GM19239 (cell line): ENCODE measurements at places on chromosomes 12 and 14.

DNA sequence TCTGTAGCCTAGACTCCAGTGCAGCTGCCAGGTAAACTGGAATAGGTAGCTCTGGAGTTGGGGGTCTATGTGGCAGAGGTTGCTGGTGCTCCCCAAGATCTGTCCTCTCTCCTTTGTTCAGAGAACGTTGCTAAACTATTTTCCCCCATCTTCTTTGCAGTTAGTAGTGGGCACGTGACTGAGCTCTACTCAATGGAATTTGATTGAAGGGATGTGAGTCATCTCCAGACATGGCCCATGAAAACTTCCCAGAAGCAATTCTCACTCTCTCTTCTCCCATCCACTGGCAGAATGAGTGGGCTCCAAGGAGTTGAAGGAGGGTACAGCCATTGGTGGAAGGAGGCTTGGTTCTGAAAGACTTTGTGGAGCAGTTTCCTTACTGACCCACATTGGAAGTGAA, 44.0 kb downstream of the PAH start:
- no peak for DNase-seq

DNA sequence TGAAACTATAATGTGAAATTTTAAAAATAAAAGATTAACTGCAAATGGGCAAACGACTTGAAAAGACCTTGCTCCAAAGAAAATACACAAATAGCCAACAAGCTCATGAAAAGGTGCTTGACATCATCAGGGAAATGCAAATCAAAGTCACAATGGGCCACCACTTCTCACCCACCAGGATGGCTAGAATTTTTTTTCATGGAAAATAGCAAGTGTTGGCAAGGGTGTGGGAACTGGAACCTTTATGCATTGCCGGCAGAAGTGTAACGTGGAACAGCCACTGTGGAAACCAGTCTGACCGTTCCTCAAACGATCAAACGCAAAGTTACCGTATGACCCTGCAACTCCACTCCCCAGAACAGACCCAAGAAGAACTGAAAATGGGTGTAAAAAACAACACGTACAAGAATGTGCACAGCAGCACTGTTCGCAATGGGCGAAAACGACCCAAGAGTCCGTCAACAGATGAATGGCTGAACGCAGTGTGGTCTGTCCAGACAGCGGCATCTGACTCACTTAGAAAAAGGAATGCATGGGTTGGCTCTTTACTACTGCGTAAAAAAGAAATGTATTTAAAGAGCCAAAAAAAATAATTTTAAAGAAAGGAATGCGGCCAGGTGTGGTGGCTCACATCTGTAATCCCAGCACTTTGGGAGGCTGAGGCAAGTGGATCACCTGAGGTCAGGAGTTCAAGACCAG, 40.2 kb downstream of the SCARB1 start:
- DNase-seq: no peak

DNA sequence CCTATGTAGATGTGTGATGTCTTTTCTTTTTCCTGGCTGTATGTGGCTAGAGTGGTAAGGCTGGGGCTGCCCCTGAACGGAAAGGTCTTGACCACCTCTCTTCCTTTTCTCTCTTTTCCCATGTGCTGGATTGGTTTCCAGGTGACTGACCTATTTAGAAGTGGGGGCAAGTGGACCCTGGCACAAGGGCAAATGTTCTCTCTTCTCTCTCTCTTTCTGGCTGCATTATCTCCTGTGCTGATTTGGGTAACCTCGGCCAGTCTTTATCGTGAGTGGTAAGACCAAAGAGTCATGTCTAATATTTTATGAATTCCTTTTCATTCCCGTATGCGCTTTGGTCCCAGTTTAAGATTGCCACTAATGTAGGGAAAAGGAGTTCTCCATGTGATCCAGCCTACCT, 16.2 kb downstream of the ZNF664 start:
- DNase-seq: no peak

DNA sequence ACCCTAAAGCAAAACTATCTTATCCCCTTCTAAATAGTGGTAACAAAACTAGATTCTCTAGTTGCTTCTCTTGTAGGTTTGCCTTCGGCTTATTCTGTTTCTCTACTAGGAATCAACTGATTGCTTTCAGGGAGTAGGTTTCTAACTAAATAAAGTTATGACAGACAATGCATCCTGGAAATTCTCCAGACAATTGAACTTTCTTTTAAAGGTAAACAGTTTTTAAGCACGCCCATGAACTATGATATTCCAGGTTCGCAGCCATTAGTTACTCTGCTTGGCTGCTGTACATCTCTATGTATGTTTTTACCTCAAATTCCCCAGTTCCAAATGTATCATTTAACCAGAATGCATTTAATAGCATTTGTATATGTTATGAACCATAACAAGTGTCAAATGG, 23.9 kb downstream of the EIF2S3B start:
- DNase-seq: no peak

DNA sequence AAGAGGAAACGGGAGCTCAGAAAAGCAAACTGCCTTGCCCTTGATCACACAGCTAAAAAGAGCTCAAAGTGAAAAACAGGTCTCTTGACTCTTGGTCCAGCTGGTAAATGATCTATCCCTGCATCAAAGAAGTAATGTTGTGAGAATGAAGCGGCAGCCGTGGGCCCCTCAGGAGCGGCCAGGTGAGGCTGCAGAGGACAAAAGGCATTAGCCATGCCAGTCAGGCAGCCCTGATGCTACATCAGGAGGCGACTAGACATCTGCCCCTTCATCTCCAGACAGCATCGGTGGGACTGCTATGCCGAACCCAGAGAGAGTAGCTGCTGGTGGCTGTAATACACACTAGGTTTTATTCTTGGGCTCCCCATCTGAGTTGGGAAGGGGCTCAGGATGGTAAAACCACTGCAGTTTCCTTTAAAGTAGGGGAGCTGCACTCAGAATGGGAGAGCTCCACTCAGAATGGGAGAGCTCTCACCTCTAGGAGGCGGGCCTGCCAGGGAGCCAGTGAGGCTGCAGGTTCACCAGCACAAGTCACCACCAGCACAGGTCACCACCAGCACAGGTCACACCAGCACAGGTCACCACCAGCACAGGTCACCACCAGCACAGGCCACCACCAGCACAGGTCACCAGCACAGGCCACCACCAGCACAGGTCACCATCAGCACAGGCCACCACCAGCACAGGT, 120.1 kb downstream of the TSPAN9 start:
- DNase-seq: no peak

DNA sequence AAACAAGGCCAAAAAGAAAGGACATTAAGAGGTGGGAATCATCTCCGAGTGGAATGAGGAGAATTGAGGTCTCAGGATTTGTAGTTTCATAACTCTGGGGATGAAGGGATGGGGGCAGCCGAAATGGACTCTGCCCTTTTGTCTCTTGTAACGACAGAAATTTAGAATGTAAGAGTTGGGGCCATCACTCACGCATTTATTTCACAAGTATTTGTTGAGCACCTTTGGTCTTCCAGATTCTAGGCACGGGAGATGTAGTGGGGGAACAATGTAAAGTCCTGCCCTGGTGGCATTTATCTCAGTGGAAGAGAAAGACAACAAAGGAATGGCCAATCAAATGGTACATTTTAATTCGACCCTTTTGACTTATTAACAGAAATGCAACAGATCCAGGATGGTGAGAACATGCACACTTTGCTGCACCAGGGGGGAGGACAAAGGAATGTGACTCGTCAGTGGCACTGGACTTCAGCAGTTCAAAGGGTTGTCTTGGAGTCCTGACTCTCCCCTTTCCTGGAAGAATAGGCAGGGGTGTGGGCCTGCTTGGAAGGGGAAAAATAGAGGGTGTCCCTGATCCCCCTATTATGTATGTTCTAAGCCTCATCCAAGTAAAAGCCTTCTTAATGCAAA, 102.0 kb downstream of the TMEM30B start:
- no peak for DNase-seq

- no peak for DNase-seq
These were observed 4.5 kb downstream of the SUOX start for GRCh38 chr12:56001487-56002100.

GRCh38 chr12:100138048-100138802, 4.4 kb downstream of the BLTP3B start:
- DNase-seq: no peak

GRCh38 chr12:132132609-132133430, 11.3 kb downstream of the DDX51 start:
- DNase-seq: no peak

DNA sequence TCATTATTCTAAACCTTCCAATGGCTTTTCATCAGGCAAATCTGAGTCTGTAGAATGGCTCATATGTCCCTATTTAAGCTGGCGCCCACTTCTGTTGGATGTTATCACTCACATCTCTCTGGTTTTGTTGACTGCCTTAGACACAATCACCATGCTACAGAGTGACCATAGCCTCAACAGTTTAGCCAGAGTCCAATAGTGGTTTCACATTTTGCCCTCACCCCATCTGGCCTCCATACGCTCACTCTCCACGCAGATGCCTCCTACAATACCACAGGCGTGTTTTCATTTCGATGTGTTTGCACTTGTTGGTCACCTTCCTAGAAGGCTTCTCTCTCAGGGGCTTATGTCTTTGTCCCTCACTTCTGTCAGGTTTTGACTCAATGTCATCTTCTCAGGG, 3.4 kb downstream of the KLRB1 start:
- DNase-seq: no peak

- peak; percentile 73 for DNase-seq
These were observed 42.0 kb upstream of the GPR68 start for GRCh38 chr14:91286530-91286937.

GRCh38 chr12:120194226-120194533, 335 bp downstream of the GCN1 start:
- DNase-seq: no peak

DNA sequence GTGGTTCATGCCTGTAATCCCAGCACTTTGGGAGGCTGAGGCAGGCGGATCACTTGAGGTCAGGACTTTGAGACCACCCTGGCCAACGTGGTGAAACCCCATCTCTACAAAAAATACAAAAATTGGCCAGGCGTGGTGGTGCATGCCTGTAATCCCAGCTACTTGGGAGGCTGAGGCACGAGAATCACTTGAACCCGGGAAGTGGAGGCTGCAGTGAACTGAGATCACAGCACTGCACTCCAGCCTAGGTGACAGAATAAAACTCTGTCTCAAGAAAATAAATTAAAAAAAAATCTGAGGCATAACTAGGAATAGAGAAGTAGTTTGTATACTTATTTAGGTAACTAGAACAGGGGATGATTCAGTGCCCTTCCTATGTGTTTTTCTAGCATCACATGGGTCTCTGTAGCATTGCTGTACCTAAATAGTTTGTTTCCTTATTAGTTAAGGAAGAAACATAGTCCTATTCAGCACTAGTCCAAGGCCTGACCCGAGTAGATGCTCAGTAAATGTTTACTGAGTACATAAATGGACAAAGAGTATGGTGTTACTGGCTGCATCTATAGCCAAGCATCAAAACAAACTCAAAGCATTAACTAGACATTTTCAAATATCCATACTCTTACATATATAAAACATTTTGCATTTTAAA, 21.7 kb downstream of the TAOK3 start:
- no peak for DNase-seq

- DNase-seq: no peak
These were observed 161.5 kb downstream of the SEC23A start for GRCh38 chr14:38941488-38941887.

- DNase-seq: no peak
These were observed 22.9 kb downstream of the KRT18 start for GRCh38 chr12:52971679-52972329.

DNA sequence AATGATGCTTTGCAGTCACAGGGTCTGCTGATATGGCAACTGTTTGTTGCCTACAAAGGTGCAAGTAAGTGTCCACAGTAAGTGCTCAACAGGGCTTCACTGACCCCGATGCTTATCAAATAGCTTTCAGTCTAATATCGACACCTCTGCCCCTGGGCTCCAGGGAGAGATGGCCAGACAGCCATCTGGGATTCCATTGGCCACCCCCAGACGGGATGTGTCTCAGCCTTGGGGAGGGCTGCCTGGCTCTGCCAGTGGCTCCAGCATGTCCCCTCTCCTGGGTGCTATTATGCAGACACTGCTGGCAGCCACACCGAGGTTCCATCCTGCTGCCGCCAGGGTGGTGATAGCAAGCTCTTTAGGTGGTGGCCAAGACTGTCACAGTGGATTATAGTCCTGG, 57.4 kb downstream of the DGLUCY start:
- no peak for DNase-seq

DNA sequence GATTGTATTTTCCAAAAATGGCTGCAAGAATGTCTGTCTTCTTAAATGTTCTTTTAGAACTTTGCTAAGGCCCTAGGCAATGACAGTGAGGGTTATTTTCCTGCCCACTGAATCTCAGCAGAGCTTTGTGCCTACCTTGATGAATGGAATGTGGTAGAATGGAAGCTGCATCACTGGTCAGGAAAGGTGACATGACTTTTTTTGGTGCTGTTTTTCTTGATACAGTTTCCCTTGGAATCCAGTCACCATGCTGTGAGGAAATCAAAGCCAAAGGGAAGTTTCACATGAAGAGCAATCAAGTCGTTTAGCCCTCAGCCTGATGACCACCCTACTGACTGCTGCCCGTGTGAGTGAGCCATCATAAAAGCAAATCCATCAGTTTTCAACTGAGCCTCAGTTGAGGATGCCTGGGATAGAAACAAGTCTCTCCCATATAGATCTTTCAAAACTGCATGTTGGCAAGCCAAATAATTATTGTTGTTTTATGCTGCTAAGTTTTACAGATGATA, 886.0 kb upstream of the FBXO33 start:
- no peak for DNase-seq

DNA sequence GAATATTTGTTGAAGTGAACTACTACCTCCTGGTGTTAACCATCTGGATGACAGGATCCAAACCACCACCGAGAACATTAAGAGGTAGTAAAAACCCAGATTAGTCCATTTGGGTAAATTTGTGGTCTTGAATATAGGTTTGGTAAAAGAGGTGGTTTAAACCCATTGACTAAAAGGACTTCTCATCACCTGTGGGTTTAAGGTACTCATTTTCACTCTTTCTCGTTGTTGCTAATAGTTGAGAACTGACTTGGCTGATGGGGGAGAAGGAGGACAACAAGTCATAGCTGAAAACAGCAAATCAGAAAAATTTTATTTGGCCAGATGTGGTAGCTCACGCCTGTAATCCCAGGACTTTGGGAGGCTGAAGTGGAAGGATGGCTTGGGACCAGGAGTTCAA, 59.2 kb downstream of the ACADS start:
- DNase-seq: no peak
